Cortex of kidney (tissue), 1 donor: ENCODE measurements at places on chromosomes 11 and 22.

DNA sequence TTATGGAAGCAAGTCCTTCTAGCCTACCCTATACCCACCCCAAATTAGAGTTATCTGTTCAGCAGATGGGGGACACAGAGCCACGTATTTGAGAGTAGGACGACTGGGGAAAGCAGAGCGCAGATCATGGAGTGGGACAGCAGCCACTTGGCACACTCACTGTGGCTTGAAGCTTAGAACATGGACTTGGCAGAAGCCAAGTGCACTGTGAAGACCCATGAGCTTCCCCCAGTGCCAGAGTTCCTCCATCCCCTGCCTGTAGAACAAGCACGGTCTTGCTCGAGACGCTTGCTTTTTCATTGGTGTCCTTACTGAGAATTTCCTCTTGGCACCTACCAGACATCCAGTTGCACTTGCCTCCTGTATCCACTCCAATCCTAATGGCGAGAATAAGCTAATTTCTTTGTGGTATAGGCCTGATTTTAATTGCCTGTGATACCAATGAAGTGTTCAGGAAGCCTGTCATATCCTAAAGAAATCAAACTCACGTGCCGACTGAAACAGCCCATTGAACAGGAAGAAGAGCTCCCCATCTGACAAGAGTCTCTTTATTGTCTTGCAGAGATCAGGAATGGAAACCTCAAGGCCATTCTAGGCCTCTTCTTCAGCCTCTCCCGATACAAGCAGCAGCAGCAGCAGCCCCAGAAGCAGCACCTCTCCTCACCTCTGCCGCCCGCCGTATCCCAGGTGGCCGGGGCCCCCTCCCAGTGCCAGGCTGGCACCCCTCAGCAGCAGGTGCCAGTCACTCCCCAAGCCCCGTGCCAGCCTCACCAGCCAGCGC is 166.9 kb downstream of the NAV2 start:
- no peak for DNase-seq

DNA sequence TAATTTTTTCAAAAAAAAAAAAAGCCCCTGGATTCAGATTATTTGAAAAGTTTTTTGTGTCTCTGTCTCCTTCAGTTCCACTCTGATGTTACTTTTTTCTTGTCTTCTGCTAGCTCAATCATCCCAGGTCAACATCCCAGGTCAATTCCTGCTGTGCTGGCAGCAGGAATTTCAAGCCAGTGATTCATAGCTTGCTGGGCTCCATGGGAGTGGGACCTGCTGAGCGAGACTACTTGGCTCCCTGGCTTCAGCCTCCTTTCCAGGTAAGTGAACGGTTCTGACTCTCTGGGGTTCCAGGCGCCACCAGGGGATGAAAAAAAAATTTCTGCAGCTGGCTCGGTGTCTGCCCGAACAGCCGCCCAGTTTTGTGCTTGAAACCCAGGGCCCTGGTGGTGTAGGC is 31.4 kb downstream of the PLAAT5 start:
- no peak for DNase-seq

GRCh38 chr22:49090853-49091135 is 736.9 kb downstream of the BRD1 start:
- no peak for DNase-seq

DNA sequence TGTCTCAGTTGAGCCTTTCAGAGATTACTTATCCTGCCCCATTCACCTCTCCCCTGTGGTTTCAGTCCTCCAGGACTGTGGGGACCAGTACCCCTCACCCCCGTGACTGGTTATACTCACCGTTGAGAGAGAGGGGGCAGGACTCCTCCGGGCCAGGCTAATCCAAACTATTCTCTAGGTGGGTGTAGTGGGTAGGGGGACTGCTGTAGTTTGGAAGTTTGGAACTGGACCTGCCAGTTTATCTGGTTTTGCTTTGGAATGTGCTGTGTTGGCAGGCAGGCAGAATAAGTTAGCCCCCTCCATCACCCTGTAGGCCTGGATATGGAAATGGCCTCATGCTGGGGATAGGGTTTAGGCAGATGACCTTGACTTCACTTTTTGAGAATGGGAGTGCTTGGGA is 13.5 kb downstream of the TEAD1 start:
- no peak for DNase-seq

- no peak for DNase-seq
Observed at GRCh38 chr11:7578276-7578955, 64.6 kb downstream of the PPFIBP2 start.

- no peak for DNase-seq
Observed at GRCh38 chr11:95132956-95133355, 43.3 kb downstream of the ENDOD1 start.
